ENCODE measurements at places on chromosomes 7 and 10.

DNA sequence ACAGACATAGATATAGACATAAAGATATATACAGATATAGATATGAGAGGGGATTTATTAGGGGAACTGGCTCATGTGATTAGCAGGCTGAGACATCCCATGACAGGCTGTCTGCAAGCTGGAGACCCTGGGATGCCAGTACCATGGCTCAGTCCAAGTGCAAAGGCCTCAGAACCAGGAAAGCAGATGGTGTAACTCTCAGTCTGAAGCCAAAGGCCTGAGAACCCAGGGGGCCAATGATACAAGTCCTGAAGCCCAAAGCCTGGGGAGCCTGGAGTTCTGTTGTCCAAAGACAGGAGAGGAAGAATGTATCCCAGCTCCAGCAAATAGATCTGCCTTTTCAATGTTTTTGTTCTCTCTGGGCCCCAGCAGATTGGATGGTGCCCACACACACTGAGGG, 5.5 kb downstream of the NCOA4 start:
- DNase-seq, result no peak

DNA sequence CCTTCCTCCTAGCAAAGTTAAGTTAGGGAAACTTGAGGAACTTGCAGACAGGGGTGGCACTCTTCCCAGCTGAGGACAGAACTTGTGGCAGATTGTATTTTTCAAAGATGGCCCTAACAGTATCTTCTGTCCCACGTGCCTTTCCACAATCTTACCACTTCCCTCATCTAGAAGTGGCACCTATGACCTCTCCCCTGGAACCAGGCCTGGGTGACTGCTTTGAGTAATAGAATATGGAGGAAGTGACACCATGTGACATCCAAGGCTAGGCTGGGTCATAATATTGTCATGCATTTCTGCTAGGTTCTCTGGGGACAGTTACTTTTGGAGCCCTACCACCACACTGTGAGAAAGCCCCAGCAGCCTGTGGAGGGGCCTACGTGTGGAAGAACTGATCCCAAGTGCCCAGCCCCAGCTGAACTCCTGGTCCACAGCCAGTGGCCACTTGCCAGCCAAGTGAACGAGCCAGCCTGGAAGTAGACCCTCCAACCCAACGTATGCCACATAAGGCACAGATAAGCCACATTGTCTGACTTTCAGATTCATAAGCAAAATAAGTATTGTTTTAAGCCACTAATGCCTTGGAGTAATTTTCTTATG, 193.7 kb downstream of the PTPN20 start:
- DNase-seq, result peak; percentile 23

GRCh38 chr7:73621168-73622063, 2.9 kb downstream of the MLXIPL start:
- DNase-seq, result no peak

GRCh38 chr7:68730964-68731363, 867.3 kb upstream of the AUTS2 start:
- DNase-seq, result no peak

Measured in colonic mucosa (tissue), 4 donors.